ENCODE measurements at places on chromosomes 16 and 17.

- DNase-seq = no peak
These were observed 51.8 kb downstream of the SF3B3 start for GRCh38 chr16:70575376-70575775.

GRCh38 chr16:55577887-55578286 is 11.4 kb downstream of the CAPNS2 start:
- DNase-seq = no peak

DNA sequence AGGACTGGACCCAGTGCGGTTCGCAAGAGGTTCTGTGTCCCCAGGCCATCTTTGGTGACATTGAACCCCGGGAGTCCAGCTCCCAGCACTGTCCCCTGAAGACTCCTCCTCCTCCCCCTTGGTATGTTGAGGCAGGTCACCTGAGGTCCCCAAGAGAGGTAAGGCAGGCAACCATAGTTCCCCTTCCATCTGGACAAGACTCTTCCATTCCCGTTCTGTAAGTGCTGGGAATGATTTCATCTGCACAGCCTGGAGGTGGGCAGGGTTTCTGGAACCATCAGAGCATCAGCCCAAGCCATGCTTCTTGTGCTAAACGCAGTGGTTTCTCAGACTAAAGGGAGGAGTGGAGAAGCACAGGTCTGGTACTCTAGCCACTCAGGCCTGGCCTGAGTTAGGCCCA is 24.9 kb downstream of the COPZ2 start:
- no peak for DNase-seq

DNA sequence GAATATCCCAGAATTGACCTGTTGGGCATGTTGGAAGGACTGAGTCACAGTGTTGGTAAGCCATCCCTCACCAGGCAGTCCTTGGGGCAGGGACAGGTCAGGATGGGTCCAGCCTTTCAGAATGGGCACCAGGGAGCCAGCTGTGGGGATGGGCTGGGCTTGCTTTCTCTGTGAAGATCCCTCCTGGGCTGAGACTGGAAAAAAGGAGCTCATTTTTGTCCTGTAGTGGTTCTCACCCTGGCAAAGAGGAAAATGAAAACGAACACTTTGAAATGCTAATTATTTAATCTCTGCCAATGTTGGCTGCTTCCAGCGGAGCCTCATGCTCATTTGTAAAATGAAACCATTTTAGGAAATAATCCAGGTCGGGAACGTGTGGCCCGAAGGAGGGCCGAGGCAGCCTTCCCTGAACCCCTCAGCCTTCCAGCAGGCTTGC is 237.5 kb upstream of the SALL1 start:
- no peak for DNase-seq

Measured in NCI-H2227 treated with DMSO at 0.1 percent for 48 hours (cell line).